ENCODE measurements at places on chromosomes 7 and 10.
A peak's percentile ranks its signal among the peaks of the same experiment; 100 is the strongest.

DNA sequence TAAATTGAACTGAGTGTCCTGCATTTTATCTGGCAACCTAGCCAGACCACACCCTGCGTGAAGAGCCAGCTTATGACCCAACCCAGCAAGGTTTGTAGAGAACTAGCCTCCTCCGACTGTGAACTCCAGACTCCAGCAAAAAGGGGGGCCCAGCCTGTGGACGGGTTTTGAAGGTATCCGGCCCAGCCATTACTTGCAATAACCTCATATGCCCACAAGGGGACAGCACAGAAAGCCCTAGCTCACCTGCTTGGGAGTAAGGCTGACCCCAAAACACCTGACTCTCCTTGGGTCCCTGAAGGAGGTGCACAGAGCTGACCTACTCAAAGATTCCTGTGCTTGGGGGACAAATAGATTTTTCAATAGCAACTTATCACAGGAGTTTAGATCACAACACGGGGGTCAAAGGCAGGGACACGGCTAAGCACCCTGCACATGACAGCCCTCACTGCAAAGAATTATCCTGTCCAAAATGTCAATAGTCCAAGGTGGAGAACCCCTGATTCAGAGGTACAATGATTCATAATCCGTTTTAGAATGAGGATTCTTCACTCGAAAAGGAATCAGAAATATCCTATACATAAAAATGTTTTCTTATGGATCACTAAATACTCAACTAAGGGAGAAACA, 4.6 kb downstream of the TRPV6 start:
- DNase-seq: no peak

- DNase-seq: no peak
Measured at GRCh38 chr7:101618916-101619315, 10.2 kb downstream of the MYL10 start.

GRCh38 chr7:43655584-43655983, 72.7 kb downstream of the STK17A start:
- no peak for DNase-seq

DNA sequence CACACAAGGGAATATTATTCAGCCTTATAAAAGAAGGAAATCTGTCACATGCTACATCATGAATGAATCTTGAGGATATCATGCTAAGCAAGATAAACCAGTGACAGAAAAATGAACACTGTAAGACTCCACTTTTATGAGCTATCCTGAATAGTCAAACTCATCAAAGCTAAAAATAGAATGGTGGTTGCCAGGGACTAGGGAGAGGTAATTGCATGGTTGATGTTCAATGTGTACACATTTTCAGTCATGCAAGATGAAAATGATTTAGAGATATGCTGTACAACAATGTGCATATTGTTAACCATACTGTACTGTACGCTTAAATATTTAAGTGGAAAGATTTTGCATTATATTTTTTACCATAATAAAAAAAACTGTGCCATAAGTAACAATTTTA, 1349.1 kb downstream of the XPNPEP1 start:
- no peak for DNase-seq

GRCh38 chr10:92830478-92831389, 17.6 kb upstream of the EXOC6 start:
- DNase-seq: no peak

GRCh38 chr7:63900394-63901203, 98.0 kb upstream of the ZNF722 start:
- DNase-seq: no peak

DNA sequence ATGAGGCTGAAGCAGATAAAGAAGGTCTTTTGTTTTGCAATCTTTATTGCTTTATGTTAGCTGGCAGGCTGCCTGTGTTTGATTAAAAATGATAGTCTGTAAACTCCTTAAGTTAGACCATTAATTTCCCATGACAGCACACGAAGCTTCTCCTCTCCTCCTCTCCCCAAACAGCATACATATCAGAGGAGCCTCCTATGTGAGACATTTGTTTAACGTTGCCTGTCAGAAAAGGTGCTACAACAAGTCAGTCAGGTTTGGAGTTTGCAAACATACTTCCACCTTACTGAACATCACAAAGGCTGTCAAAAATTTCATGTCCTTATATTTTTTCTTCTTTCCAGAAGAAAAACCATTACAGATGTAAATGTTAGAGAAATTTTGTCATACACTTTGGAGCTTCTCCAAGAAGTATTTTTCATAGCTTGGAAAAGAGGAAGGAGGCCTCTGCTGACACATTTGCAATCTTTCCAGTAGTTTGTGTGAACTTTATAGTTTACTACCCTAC, 393.1 kb downstream of the EXOC4 start:
- DNase-seq: no peak

- DNase-seq: no peak
Measured at GRCh38 chr7:44750921-44751571, 2.4 kb downstream of the ZMIZ2 start.

DNA sequence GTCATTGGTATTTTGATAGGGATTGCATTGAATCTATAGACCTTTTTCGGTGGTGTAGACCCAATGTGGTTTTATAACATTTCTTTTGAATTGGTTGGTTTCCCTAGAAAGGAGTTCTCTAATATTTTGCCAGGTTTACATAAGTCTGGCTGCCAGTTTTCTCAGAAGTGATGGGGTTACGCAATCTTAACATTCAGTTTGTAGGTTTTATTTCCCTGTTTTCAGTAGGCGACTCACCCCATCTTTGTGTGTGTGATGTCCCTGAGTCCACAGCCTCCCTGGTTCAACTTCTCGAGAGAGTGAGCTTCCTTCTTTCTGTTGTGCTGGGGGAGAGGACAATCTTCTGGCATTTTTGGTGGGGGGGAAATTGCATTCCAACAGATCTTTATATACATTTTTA, 9.6 kb upstream of the KIF5B start:
- DNase-seq: peak; percentile 3

- DNase-seq: no peak
Measured at GRCh38 chr10:132938472-132939339, 3.7 kb downstream of the CFAP46 start.

DNA sequence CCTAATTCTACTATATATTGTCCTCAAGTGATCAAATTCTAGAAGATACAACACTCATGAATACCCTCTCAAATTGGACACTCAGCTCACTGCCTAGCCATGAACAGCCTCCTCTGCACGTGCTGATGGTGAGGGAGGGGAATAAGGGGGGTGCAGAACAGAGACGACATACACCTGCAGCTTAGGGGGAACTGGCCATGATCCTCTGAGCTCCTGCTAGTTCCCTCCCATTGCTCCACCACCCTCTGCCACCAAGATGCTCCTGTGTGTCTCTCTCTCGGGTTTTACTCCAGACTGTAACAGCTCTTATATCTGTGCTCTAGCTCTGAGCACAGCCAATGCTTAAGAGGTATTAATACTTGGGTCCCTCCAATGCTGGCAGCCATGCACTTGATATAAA, 70.7 kb downstream of the VOPP1 start:
- no peak for DNase-seq

GRCh38 chr10:24495666-24496460, 227.8 kb downstream of the ARHGAP21 start:
- no peak for DNase-seq

DNA sequence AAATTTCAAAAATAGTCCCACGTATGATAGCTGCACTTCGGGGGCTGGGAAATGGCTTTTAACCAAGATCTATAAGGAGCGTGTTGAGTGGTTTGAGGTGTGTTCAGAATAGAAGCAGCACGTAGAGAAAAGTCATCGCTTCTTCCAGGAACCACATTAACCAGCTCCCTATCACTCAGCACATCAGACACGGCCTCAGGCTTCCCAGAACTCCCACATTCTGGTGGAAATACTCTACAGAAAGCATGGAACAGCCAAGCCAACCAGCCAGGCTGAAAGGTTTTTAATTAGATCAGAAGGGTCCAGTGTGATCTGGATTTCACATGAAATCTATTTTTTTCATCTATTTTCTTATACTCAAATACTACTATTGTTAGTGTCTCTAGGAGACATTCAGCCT, 231.5 kb upstream of the NRP1 start:
- DNase-seq: no peak

- no peak for DNase-seq
Measured at GRCh38 chr10:66202101-66202500, 723.7 kb upstream of the LRRTM3 start.

GRCh38 chr7:90424720-90425119, 21.5 kb downstream of the CLDN12 start:
- no peak for DNase-seq
